ELF-1 (cell line): ENCODE measurements at places on chromosomes 16 and 17.
A peak's percentile ranks its signal among the peaks of the same experiment; 100 is the strongest.

GRCh38 chr17:40499551-40500189 is 1.8 kb downstream of the TNS4 start:
- peak; percentile 79 for DNase-seq

GRCh38 chr17:65355246-65355645 is 206.2 kb downstream of the AXIN2 start:
- no peak for DNase-seq

- DNase-seq = no peak
Measured at GRCh38 chr17:75476752-75477489, 20.5 kb downstream of the TMEM94 start.

- DNase-seq = no peak
Measured at GRCh38 chr17:50473901-50474300, 4.8 kb upstream of the RSAD1 start.

- DNase-seq = no peak
Measured at GRCh38 chr16:59180083-59180476, 446.0 kb upstream of the GOT2 start.

- DNase-seq = peak; percentile 91
Measured at GRCh38 chr16:57475711-57476339, 10.5 kb downstream of the DOK4 start.

DNA sequence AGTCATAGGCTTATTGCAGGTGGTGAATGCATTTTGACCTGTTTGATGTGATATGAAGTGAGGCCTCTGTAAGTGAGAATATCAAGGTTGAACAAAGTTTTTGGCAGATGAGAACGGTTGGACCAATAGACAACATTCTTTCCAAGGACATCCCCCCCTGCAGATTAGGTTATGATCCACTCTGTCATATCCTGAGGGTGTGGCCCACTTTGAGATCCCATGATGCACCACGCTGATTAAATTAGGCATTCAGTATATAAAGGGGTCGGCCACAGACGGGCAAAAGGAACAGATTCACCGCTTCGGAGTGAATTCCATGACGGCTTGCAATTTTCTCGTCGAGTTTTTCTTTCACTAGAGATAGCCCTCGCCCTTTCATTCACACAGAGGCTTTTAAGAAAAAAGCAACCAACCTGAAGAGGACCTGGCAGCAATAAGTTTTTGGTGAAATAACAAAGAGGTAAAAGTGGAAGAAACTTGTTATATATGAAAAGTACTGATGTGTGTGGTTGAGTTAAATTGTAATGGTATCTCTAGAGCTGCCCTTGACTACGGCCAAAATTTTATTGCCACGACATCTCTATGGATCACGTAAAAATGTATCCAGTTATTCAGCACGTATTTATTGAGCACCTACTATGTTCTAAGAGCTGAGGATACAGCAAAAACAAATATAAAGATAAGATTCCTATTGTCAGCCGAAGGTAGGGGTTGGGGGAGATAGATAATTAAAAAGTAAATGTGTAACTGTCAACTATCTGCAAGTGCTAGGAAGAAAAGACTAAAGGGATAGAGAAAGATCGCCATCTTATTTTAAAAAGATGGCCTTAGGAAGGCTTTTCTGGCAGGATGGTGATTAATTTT is 1.7 kb upstream of the RBBP6 start:
- no peak for DNase-seq
